BJ (cell line): ENCODE measurements at places on chromosomes 7 and 10.
A peak's percentile ranks its signal among the peaks of the same experiment; 100 is the strongest.

- DNase-seq, result no peak
These were observed 34.4 kb upstream of the GRID1 start for GRCh38 chr10:86400705-86401587.

- no peak for DNase-seq
These were observed 2.1 kb downstream of the PCOLCE start for GRCh38 chr7:100604028-100604975.

GRCh38 chr10:74502963-74503608, 323.3 kb upstream of the KAT6B start:
- peak; percentile 26 for DNase-seq

DNA sequence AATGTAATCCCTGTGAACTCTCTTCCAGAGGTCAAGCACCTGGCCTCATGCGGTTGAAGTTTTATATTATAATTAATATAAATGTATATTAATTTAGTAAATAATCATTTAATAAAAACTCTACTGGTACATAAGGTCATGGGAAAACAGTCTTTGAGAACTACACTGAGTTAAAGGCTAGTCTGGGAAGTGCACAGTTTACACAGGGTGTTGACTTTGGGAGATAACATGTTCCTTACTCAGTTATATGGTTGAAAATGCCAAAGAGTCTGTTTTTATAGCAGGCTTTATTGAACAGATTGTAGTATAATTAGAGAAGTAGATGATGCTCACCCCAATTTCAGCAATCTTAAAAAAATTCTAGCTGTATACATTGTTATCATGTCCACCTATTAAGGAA, 735.9 kb downstream of the GATA3 start:
- DNase-seq, result no peak

DNA sequence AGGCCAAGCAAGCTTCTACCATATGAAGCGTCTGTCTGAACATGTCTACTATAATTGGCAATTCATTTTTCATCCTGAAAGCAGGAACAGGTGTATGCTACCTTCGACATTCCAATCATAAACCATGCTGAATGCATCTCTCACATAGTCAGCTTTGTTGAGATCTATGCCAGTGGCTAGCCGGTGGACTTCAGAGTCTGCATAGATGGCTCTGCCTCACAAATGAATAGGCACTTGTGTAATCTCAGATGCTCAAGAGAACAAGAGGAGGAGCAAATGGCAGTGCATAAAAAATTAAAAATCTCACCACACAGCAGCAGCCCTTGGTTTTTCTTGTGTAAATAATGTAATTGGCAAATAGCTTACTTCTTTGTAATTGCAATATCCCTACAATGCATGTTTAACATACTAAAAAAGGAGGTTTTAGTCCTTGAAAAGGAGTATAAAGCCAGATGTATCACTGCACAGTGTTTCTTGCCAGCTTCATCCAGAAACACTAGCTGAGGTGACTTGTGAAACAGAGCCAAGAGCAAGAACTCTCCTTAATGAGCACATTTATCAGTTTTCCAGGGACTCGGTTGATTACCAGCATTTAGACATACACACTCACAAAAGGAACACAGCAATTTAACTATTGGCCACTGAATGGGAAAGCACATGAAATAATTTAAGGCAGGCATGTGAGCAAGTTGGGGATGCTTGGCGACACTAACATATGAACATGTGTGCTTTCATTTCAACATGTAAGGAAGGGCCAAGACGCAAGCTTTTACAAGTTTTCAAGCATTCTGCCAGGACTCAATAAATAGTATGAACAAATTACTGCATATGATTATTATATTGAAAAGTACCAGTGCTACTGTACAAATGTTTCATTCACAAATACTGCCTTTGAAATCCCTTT, 249.9 kb upstream of the PLXNA4 start:
- no peak for DNase-seq

DNA sequence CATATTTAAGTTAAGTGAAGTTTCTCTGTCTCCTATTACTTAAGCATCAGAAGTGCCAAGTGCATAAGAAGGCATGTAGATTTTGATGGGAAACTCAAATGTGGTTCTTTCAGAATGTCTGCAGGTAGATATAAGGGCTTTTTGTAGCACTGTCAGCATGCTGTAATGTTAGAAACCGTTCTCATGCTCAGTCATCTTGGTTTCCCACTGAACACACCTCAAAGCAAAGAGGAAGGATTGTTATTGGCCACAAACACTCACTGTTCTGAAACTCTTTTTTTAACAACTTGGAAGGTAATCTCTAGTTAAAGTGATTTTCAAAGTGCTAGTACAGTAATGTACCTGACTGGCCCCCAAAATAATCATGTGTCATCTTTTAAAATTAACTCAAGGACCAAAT, 126.0 kb downstream of the AASS start:
- no peak for DNase-seq

- no peak for DNase-seq
These were observed 446.3 kb downstream of the GRID1 start for GRCh38 chr10:85920311-85920710.

GRCh38 chr10:110613341-110613995, 30.7 kb upstream of the RBM20 start:
- DNase-seq, result no peak

GRCh38 chr10:34520084-34520483, 295.0 kb downstream of the PARD3 start:
- no peak for DNase-seq

DNA sequence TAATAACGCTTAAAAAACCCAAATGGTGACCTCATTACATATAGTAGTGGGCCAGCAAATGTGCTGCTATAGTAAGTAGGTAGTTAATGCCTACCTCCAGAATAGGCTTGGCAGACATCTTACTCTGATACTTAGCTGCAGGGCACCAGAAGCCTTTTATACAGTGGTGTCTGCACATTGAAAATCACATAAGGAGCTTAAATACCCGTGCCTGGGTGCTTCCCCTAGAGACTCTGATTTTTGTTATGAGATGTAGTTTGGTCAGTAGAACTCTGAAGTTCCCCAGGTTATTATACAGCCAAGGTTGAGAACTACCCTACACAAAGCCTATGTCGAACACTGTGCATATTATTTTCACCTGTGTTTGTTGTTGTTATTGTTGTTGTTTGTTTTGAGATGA, 47.2 kb downstream of the ANKIB1 start:
- no peak for DNase-seq

DNA sequence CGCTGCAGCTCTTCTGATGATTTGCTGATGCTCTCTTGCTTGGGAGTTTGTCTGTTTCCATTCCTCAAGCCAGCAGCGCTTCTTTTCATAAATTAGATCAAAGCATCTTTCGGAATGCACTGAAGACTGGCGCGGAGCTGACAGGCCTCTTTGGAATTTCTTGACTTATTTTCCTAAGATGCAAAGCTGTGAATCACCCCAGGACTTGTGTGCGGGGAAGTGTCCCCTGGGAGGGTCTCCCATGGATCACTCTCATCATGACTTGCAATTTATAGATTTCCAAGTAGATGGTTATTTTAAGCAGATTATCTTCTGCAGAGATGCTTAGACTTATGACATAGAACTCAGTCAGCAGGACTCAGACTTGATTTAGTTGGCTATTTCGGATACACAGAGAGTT, 467.2 kb downstream of the TCERG1L start:
- no peak for DNase-seq

GRCh38 chr10:74333174-74333573, 182.2 kb downstream of the ADK start:
- peak; percentile 64 for DNase-seq

- DNase-seq, result no peak
These were observed 602.9 kb upstream of the PFKP start for GRCh38 chr10:2464483-2464882.

DNA sequence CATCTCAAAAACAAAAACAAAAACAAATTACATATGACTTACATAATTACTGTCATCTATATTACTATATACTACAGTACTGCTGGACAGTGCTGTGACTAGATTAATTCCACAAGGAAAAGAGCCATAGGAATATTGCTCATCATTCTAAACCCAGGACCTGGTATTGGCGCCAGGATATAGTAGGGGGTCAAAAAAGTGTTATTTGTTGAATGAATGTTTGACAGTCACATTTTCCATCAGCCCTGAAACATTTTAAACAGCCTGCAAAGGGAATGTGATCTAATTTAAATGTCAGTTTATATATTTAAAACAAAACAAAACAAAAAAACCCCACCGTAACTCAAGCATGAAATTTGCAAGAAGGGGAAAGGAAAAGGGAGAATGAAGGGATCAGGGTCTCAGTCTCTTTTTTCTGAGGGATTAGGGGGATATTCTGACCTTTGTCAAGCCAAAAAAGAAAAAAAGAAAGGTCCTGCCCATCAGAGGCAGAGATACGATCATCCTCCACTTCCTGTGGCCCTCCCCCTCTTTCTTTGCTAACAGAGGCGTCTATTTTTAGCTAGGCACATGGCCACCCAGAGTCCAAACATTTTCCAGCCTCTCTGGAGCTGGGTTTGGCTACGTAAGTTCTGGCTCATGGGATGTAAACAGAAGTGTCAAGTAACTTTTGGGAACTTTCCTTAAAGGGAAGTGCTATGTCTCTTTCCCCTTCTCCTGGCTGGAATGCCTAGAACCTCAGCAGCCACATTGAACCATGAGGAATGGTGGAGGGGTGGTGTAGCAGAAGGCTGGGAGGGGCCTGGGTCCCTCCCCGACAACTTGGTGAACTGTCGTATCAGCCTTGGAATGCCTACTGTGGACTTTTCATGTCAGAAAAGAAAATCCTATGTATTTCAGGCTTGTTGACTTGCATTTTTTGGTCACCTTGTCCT, 44.6 kb upstream of the DLG5 start:
- peak; percentile 93 for DNase-seq

DNA sequence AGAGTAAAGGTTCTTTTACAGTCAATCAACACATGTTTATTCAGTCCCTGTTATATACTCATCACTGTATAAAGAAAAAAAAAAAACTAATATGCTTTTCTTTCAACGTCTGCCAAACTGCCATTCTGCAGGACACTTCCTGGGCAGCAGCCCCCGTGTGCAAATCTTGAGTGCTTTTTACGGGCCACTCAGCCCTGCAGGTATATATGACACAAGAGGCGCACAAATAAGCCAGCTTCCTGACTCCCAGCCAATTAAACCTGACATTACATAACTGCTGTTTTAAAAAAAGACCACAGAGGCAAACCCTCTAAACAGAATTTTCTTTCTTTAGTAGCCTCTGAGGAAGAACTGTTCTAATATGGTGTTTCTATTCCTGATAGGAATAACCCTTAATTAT, 263.0 kb upstream of the NEBL start:
- no peak for DNase-seq

DNA sequence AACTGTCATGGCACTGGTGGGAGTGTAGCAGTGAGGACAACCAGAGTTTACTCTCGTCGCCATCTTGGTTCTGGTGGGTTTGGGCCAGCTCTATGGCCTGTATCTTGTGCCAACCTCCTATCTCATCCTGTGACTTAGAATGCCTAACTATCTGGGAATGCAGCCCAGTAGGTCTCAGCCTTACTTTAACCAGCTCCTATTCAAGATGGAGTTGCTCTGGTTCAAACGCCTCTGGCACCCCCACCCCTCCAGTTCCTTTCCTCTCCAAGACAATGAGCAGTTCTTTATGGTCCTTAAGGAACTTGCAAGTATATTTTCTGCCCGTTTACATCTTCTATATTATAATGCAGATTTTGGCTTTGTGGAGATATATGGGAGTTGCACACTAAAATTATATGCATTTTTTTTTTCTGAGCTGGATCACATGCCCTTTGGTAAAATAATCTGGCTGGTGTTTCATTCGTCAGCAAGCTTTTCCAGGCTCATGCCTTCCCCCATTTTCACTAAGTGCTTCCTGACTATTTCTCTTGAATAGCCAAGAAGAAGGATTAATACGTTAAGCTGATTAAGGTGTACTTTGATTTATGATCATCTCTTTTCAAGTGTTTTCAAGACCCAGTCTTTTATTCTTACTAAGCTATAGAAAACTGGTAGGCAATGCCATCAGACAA, 11.2 kb upstream of the WIPF3 start:
- no peak for DNase-seq

GRCh38 chr10:110274072-110274627, 30.6 kb downstream of the SMNDC1 start:
- no peak for DNase-seq

GRCh38 chr7:84372712-84373111, 178.1 kb upstream of the SEMA3A start:
- no peak for DNase-seq

DNA sequence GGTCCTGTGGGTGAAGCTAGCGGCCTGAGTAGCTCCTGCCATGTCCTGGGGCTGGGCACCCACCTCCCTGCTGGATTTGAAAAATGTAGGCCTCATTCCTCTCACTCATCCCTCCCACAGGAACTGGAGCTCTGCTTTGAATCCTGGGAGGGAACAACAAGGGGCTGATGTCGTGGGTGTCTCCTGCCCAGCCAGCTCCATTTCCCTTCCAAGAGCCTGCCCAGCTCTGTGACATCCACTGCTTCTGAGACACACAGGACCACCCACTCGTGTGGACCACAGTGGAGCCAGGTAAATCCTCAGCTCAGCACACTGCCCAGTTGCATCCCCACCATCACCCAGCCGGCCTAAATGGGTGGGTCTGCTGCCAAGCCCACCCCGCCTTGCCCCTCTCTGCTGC, 579.2 kb downstream of the GRID1 start:
- DNase-seq, result no peak

DNA sequence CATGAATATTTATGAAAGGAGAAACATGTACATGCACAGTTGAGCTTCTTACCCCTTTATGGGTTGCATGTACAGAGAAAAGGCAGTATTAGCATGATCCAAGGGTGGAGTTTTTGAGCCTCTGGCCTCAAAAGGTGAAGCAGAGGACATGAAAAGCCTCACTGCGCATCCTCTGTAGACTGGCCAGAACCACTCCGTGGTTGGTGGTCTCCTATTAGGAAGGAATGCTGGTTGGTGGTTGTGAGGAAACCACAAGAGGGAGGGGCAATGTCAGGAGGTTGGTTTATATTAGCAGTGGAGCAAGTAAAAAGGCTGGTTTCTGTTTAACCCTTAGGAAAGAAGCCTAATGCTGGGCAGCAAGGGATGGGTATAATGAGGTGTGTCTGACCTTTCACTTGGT, 37.5 kb downstream of the AHCYL2 start:
- no peak for DNase-seq
